Endothelial cell of umbilical vein (primary cell): ENCODE measurements at places on chromosomes 1 and 21. TPM values are rescaled to one million over a fixed set of nuclear protein-coding genes. Genes with fewer than 3 reads are reported as not detected.

DPYD gene
- 15.1 and 17.9 TPM in 2 replicates for total RNA-seq

CD1B gene
- not detected in 2 replicates for total RNA-seq

TCP10L gene
- total RNA-seq: not detected in 2 replicates

SLC16A1 gene
- total RNA-seq: 117 and 148 TPM in 2 replicates

GRCh38 chr1:84960371-84960770, 36.5 kb downstream of the MCOLN2 start:
- no peak for DNase-seq

- no peak for DNase-seq
Measured at GRCh38 chr1:234697015-234697414, 87.0 kb upstream of the IRF2BP2 start.

- DNase-seq: no peak
Measured at GRCh38 chr1:35650416-35650815, 9.1 kb upstream of the PSMB2 start.

GRCh38 chr1:234875953-234876855, 252.4 kb downstream of the TOMM20 start:
- DNase-seq: peak; percentile 90

- no peak for DNase-seq
Measured at GRCh38 chr1:26221094-26221493, 12.9 kb upstream of the CEP85 start.

DNA sequence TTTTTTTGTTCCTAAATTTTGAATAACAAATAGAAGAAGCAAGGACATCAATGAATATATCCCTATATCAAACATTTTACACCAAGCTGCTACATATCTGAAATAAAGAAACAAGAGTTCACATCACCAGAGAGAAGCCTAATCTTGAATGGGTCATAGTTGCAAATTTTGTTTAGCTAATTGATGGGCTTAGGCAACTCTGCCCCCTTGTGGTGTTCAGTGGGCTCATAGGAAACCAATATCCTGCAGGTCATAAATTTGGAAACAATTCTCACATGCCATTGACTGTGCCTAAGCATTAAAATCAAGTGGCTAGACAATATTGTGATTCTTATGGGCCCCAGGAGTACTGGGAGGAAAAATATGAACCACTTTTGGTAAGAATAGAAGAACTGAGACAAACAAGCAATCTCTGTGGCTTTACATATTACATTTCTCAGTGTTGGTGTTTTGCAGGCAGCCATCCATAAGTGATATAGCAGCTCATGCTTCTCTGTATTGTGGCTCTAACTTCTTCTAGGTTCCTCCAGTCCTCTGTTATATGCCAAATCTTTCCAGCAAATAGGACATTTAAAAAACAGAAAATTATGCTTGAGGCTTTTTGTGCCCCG, 1262.8 kb upstream of the PRMT6 start:
- DNase-seq: no peak

- DNase-seq: peak; percentile 69
Measured at GRCh38 chr1:159211331-159212136, 6.9 kb downstream of the ACKR1 start.

DNA sequence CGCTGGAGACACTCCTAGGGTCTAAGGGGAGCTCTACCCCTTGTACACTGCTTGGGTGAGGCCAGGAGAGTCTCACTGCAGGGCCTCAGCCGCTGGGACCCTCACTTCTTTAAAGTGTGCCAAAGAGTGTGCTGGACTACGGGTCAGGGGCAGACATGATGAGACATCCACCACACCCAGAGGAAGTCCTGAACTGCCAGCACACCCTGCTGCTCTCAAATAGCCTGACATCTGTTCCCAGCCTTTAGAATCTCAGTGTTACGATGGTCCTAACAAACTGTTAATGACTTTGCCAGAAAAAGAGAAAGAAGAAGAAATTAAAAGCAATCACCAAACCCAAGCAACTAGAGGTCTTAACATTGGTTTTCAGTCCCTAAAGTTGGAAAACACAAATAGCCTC, 49.0 kb downstream of the MRPL37 start:
- no peak for DNase-seq
